ENCODE measurements at places on chromosomes 6 and 20.
A peak's percentile ranks its signal among the peaks of the same experiment; 100 is the strongest.

- no peak for DNase-seq
These were observed 148.9 kb upstream of the PHACTR1 start for GRCh38 chr6:12567682-12568081.

DNA sequence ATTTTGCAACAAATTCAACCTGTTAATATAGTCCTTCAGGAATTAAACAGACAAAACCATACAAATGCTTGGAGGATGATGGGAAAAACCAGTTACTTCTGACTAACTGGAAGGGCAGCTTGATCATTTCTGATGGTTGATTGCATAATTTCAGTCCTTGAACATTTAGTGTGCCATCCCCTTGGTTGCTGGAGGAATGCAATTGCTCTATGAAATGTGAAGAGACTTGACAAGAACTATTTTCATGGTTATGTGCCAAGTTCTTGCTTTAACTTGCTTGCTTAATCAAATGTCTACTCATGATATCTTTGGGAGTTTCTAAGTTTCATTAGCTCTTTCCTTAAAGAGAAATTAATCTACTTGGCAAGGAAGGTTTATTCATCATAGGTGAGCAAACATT, 45.2 kb downstream of the ANKEF1 start:
- DNase-seq = peak; percentile 87

GRCh38 chr20:21936261-21936660, 230.8 kb downstream of the PAX1 start:
- no peak for DNase-seq

DNA sequence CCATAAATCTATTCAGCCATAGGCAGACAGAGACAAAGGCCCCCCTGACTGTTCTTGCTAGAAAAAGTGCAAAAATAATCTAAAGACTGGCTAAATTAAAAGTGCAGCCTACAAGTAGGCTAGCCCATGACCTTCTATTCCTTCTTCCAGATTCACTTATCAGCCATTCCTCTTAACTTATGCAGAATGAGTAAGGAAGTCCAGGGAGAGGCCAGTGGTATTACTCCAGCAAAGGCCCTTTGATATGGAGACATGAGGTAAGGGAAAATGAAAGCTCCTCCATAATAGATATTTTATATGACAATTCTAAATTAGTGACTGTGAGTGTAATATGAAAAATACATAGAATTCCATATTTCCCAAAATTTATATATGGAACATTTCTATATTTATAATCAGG, 199.4 kb downstream of the TBC1D32 start:
- DNase-seq = no peak

DNA sequence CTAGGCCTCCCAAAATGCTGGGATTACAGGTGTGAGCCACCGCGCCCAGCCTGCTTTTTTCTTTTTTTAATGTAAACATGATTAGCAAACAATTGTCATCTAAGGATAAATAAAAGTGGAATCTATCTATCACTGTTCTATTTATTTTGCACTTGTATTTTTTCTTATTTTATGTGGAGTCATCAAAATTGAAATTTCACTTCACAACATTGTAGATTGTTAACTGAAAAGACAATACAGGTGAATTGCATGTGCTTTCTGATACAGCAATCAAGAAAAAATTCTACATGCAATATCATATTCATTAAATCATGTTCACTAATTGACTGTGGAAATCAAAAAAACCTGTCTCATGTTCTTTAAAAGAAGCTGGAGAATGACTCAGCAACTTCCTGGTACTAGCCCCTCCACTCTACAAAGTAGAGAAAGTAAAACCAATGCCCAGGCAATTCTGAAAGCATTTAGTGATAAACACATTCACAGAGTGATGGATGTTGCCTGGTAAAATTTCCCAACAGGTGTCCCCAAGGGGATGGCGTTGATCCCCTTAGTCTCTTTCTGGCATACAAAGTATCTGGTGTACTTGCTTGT, 10.7 kb upstream of the RFX6 start:
- DNase-seq = no peak

GRCh38 chr6:1153696-1154245, 158.1 kb upstream of the FOXQ1 start:
- peak; percentile 12 for DNase-seq

DNA sequence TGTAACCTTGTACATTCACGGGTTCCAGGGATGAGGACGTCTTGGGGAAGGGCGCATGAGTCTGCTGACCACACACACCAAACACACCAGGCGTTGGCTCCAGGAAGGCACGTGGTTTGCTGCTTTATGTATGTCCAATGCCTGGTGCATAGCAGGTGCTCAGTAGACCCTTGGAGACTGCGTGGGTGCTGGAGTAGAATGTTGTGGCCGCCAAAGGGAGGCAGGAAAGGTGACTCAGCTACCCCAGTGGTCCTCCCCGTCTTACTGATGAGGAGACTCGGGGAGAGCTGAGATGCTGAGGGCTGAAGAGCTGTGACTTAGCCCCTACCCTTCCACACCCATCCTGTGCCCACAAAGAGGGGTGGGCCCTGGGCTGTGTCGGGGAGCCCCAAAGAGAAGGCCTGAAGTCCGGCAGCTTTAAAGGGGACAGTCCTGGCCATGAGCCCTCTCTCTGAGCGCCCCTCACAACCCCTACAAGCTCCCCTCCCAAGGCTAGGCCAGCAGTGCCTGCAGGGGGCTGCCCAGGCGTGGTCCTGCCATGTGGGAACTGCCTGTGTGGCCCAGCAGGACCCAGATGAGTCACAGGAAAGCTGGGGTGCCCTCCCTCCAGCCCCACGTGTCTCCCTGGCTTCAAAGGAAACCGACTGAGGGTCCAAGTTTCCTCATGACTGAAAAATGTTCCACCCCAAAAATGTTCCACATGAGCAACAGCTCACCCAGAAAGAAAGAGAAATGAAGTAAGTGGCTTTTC, 28.0 kb upstream of the PTGIS start:
- DNase-seq = peak; percentile 68

- DNase-seq = peak; percentile 36
These were observed 535 bp downstream of the EXOC2 start for GRCh38 chr6:692356-692851.

DNA sequence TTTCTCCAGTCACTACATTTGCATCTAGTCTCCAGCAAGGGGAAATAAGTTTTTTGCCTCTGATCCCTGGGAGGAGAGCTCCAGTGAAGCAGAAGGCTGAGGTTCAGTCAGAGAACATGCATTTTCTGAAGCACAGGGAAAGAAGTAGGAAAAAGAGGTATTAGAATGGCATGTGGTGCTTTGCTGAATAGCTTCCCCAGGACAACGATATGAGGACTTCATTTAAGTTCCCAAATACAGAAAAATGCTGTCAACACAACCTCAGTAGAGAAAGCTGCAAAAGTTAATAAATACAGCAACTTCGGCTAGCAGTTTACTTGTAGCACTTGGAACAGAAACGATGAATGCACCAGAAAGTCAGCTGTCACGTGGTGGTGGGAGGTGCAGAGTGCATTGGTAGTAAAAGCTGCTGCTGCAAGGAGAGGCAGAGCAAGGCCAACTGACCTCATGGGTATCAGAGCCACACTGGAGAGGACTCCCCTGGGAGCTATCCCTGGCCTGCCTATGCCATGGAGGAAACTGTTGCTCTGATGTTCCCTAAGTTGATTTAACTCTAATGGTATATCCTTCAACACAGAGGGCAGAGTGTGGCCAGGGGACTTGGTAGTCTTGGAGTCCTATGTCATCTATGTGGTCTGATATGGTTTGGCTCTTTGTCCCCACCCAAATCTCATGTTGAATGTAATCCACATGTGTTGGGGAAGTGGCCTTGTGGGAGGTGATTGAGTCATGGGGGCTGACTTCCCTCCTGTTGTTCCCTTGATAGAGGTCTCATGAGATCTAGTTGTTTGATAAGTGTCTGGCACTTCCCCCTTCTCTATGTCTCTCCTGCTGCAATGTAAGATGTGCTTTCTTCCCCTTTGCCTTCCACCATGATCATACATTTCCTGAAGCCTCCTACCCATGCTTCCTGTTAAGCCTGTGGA, 85.9 kb downstream of the ADTRP start:
- no peak for DNase-seq

DNA sequence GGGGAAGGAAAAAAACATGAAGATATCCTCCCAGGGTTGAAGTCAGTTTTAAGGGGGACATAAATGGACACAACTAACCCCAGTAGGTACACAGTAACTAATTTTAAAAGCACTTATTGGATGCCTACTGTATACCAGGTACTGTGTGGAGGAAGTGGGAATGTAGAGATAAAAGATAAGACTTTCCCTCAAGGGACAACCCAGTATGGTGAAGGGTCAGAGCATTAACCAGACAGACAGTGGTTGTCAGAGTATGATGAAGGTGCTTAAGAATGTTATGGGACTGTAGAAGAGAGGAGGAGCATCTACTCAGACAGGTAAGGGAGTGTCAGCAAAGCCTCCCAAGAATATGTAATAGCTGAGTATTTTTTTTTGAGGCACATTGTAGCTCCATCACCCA, 906 bp downstream of the ABCF1 start:
- DNase-seq = no peak

DNA sequence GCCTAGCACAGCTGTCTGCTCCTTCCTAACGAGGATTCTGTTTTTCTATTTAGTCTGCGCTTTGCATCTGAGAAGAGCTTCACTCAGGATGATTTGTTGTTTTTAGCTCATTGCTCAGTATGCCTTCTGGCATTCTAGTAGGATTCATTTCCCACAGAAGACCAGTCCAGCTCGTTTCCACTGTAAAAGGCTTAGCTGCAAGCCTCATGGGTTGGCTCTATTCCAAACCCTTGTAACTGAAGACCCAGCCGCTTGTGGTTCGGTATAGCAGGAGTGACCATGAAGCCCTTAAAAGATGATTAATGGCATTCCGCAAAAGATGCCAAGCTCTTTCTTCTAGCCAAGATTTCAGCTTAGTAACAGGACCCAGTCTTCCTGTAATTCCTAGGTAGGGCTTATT, 7.2 kb downstream of the ADGRF1 start:
- DNase-seq = peak; percentile 57

DNA sequence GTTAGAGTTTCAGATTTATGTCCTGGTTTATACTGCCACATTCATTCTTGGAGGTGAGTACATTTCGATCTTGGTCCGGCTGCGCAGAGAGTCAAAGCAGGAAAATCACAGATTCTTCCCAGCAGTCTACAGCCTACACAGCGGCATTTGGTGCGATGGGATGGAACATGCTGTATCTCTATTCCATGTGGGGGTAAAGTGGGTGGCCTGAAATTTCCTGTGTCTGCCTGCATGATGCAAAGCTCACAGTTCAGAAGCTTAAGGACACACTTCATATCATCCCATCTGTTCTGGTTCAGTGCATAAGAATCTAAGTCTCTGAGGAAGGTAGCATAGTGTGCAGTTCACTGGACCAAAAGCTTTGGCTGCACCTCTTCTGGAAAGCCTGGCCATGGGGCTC, at the start of gene DEFB127:
Gene DEFB127 (plus strand): TSS at position 301 of the 400 bp plus-strand sequence. CDS start 91 bp downstream, at position 392.
- DNase-seq = no peak

DNA sequence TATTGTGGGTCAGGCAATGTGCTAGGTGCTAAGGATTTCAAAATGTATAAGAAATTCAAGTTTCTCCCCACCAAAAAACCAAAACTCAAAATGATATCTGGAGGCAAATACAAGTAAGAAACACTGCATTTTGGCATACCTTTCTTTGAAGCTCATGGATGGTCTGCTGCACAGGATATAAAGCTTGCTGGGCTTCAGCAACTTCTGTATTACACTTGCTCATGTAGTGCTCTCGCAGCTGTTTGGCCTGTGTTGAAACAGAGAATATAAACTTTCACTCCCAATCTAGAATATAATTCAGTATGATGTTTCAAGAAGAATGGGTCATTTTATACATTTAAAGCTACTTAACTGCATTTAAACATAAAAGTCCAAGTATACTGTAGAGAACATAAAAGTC, 39.6 kb downstream of the SHPRH start:
- no peak for DNase-seq

DNA sequence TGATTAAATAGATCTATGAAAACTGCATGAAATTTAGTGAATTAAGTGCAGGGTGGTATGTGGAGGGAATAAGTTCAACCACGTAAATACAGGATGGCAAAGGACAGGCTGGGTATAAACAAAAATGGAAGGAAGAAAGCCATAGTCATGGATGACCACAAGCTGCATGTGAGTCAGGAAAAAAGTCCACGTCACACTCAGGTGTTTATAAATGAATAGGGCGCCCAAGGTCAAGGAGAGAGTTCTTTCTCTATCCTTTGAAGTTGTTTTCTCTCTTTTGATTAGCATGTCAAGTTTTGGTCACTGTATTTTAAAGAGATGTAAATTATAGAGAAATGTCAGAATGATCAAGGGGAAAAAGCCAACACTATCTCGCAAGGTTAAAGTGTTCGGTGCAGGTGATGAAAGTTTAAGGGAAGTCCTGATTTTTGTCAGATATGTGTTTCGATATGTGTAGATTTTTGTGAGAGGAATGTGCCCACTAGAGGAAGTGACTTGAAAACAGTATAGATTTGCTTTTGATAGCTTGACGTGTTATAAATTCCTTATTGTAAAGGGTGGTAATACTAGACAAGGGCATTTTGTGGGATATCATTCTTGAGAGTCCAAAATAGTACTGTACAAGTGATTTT, 58.7 kb downstream of the MAP3K4 start:
- DNase-seq = no peak

GRCh38 chr20:35091816-35092523, 637 bp downstream of the TRPC4AP start:
- peak; percentile 7 for DNase-seq

DNA sequence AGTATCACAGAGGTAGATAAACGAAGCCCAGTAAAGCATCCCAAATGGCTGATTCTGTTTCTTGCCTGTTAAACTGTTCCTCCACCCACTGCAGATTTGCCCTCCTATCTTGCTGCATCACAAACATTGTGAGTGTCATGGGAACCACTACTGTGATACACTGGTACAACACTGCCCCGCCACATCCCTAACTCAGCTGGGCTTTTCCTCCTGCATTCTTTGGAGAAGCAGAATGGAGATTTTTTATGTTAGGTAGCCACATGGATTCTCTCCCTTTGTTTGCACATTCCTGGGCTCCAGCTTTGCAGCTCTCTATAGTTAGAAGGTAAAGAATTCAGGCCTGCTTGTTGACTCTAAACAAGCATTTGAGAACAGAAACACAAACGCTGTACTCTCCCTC, 234.1 kb downstream of the TMEM242 start:
- peak; percentile 74 for DNase-seq

- DNase-seq = no peak
These were observed 79.0 kb downstream of the FIG4 start for GRCh38 chr6:109770047-109770446.

GRCh38 chr6:127851197-127851596, 49.7 kb downstream of the THEMIS start:
- peak; percentile 8 for DNase-seq

DNA sequence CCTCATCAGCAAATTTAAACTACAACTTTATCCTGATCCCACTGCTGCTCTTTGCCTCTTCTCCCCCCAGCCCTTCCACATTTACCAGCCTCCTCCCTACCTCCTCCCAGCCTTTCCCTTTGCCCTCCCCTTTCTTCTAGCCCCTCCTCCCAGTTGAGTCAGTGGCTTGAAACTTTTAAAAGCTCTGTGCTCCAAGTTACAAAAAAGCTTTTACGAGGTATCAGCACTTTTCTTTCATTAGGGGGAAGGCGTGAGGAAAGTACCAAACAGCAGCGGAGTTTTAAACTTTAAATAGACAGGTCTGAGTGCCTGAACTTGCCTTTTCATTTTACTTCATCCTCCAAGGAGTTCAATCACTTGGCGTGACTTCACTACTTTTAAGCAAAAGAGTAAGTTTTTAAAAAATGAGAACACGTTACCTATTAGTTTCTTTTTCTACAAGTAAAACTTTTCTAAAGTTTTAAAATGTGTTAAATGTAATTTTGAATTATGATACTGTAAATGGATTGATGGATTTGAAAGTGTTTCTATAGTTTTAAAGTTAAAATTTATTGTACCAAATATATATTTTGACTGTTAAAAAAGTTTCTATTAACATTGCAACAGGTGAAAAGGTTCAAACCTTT, at the start of gene GJA1:
Gene GJA1 (plus strand): TSS at position 203 of the 626 bp plus-strand sequence. CDS start 11,202 bp downstream, outside the sequence.
- DNase-seq = peak; percentile 76
